ENCODE measurements at places on chromosomes 16 and 17.

DNA sequence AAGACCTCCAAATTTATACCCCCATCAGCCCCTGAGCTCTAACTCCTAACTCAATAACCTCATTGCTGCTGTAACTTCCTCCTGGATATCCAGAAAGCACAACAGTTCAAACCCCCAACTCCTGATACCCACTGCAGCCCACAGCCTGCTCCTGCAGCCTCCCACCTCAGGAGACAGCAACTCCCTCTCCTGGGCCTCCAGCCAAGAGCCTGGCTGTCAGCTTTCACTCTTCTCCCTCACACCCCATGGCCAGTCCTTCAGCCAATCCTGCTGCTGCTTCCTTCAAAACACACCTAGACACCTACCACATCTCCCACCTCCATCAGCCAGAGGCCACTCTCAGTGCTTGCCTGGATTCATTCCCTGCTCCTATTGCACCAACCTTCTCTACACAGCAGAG is 5.4 kb downstream of the GINS2 start:
- DNase-seq = no peak

DNA sequence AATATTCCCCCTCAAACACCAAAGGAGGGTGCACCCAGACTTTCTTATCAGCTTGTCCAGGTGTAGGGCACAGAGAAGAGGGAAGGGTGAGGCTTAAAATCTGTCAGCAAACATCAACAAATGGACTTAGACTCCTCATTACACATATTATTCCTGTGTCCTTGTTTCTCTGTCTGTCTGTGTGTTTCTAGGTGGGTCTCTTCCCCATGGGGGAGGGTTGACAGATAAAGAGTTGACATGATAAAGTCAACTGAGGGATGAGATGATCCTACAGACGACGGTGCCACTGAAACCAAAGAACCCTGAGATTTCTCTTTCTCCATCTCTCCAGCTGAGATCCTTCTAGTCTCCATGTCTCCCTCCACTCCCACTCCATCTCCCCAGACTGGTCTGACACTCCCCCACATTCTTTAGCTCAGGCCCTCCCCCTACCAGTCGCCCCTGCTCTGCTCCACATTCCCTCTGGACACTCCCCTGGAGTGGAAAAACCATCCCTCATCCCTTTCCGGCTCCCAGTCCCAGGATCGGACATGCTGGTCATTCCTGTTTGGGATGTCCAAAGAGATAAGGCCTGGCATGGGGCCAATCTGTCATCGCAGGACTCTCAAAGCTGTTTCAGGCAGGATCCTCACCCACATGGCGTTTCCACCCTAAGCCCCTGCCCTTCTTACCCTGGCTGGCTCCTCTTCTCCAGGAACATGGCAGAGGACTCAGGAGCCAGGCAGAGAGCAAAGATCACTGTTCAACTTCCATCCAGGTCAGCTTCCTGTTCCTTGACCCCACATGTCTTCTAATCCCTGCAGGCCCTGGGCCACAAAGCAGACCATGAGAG is 2.9 kb upstream of the ITGA3 start:
- no peak for DNase-seq

DNA sequence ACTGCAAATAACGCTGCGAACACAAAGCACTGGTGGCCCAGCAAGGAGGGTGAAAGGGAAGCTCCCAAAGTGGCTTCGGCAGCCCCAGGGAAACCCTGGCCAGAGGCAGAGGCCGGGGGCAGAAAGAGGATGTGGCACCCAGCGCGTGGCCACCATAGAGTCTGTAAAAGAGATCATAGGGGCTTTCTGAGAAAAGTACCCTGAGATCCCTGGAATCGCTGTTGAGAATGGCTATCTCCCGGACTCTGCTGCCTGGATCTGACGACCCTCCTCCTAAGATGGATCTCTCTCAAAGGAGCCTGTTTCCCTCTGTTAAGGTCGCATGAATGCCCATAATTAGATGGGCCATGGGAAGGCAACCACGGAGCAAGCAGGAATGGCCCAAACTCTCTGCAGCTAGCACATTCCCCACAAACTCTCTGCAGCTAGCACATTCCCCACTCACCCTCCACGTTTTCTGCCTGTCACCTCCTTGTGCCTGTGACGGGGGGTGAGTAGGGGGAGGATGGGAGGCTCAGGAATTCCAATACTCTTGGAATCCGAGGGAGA is 364.4 kb downstream of the XYLT1 start:
- no peak for DNase-seq

- no peak for DNase-seq
Measured at GRCh38 chr16:5508371-5508770, 410.8 kb upstream of the EEF2KMT start.

Data from stimulated activated effector memory CD8-positive, alpha-beta T cell treated with anti-CD3 and anti-CD28 coated beads, Interleukin-12 subunit alpha, Interleukin-12 subunit beta, amount 100 ng/mL, for 72 hours (primary cell).